ENCODE measurements at places on chromosomes 12 and 14. TPM values are rescaled to one million over a fixed set of nuclear protein-coding genes. Genes with fewer than 3 reads are reported as not detected.
A peak's percentile ranks its signal among the peaks of the same experiment; 100 is the strongest.

DNA sequence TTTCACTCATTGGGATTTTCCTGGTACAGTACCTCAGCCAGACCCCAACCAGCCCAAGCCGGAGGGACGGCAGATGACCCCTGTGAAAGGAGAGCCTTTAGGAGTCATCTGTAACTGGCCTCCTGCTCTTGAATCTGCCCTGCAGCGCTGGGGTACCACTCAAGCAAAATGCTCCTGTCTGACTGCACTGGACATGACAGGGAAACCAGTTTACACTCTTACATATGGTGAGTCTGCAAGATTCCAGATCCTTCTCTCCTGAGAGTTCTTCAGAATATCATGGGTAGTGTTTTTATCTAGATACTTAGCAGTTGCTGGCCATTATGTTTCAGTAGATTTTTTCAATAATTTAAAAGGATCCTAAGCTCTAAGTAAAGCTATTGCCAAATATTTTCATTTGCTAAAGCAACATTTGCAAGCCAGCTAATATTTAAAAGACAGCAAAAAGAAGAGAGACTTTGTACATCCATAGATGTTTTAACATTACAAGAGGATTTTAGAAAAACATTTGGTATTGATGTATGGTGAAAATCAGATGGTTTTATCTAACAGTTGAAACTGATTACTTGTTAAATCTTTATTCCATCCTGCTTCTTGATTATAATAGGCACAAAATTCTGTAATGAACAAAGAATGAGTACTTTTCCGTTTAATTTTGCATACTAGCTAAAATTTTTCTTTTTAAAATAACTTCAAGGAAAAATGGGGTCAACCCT, 85.1 kb upstream of the ATF1 start:
- no peaks in the 10 kb centered on the region for H3K4me1 ChIP-seq
- H3K27me3 ChIP-seq, result no peaks in the 10 kb centered on the region
- H3K36me3 ChIP-seq, result peaks cover 15% of the 10 kb centered on the region
- no peak overlapping the region for H3K4me3 ChIP-seq
- DNase-seq, result no peak

GRCh38 chr14:59313144-59313651, 124.7 kb downstream of the DAAM1 start:
- peaks cover 6% of the 10 kb centered on the region for H3K4me1 ChIP-seq
- H3K27ac ChIP-seq, result peak overlapping the region; percentile 36
- H3K36me3 ChIP-seq, result no peaks in the 10 kb centered on the region
- H3K27me3 ChIP-seq, result no peaks in the 10 kb centered on the region
- no peak for DNase-seq

DNA sequence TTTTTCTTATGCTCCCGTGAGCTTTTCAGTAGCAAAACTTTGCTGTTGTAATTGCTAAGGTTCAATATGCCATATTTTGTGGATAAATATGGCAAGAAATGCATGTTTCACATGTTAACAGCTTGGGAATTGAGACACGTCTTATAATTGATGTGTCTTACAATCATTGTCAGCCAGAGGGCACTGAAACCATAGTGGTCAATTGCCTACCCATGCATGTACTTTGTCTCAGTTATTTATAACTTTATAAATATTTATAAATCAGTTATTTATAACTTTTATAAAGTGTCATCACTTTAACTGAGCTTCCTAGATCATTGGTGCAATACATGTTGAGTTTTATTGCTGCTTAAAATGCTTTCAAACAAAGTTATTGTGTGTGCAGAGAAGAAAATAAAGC, 82.0 kb downstream of the CATSPERB start:
- no peaks in the 10 kb centered on the region for H3K27me3 ChIP-seq
- H3K4me3 ChIP-seq, result no peak overlapping the region
- no peaks in the 10 kb centered on the region for H3K36me3 ChIP-seq
- no peaks in the 10 kb centered on the region for H3K4me1 ChIP-seq
- DNase-seq, result no peak
- H3K27ac ChIP-seq, result no peak overlapping the region

GRCh38 chr14:70905301-70905700, 2.0 kb upstream of the PCNX1 start:
- peak overlapping the region; percentile 13 for H3K27ac ChIP-seq
- peaks cover 20% of the 10 kb centered on the region for H3K4me1 ChIP-seq
- no peak overlapping the region for H3K4me3 ChIP-seq
- DNase-seq, result no peak
- no peaks in the 10 kb centered on the region for H3K36me3 ChIP-seq
- no peaks in the 10 kb centered on the region for H3K27me3 ChIP-seq

- no peak overlapping the region for H3K27ac ChIP-seq
- no peaks in the 10 kb centered on the region for H3K27me3 ChIP-seq
- no peak overlapping the region for H3K4me3 ChIP-seq
- no peaks in the 10 kb centered on the region for H3K36me3 ChIP-seq
- DNase-seq, result no peak
Measured at GRCh38 chr12:84983289-84983688, 52.8 kb downstream of the TSPAN19 start.

- DNase-seq, result no peak
- no peaks in the 10 kb centered on the region for H3K27me3 ChIP-seq
- H3K27ac ChIP-seq, result no peak overlapping the region
- no peak overlapping the region for H3K4me3 ChIP-seq
Measured at GRCh38 chr14:64561631-64562030, 11.9 kb downstream of the PPP1R36 start.

GRCh38 chr14:89621009-89621421, 204.0 kb upstream of the FOXN3 start:
- H3K27me3 ChIP-seq, result no peaks in the 10 kb centered on the region
- H3K4me3 ChIP-seq, result no peak overlapping the region
- H3K4me1 ChIP-seq, result peaks cover 2% of the 10 kb centered on the region
- no peaks in the 10 kb centered on the region for H3K36me3 ChIP-seq
- no peak for DNase-seq

GRCh38 chr14:94049625-94050023, 23.5 kb downstream of the OTUB2 start:
- no peak overlapping the region for H3K27ac ChIP-seq
- DNase-seq, result no peak
- no peak overlapping the region for H3K4me3 ChIP-seq
- no peaks in the 10 kb centered on the region for H3K27me3 ChIP-seq

- H3K4me1 ChIP-seq, result peaks cover 86% of the 10 kb centered on the region
- H3K27ac ChIP-seq, result peak overlapping the region; percentile 18
- H3K4me3 ChIP-seq, result no peak overlapping the region
- H3K36me3 ChIP-seq, result no peaks in the 10 kb centered on the region
Measured at GRCh38 chr12:57837864-57838562, 8.5 kb downstream of the CTDSP2 start.

DNA sequence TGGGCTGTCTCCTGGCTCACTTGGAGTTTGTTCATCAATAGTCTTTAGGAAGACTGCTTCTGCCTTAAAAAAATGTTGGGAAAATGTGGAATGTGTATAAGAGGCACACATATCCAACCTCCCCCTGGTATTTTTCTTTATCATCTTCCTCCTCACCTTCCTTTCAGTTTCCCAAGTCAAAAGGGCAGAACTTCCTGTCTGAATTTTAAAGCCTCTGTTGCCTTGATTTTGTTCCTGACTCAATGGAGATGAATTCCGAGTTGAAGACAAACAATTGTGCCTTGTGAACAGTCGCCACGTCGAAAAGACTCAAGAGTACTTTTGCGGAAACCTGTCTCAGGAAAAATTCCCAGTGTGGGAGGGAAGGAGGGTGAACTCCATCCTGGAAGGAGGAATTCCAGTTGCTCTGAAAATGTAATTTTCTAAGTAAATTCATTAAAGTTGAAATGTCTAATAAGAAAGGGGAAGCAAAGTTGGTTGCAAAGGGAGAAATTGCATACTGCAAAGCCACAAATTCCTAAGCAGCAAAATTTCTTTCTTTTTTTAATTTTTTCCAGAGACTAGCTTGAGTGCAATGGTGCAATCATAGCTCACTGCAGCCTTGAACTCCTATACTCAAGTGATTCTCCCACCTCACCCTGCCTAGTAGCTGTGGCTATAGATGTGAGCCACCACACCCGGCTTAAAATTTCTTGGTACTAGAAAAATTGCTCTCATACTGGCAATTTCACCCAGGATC, 50.2 kb upstream of the ELK3 start:
- H3K36me3 ChIP-seq, result no peaks in the 10 kb centered on the region
- H3K4me1 ChIP-seq, result no peaks in the 10 kb centered on the region
- H3K4me3 ChIP-seq, result no peak overlapping the region
- no peak overlapping the region for H3K27ac ChIP-seq
- no peaks in the 10 kb centered on the region for H3K27me3 ChIP-seq

- no peaks in the 10 kb centered on the region for H3K4me1 ChIP-seq
- no peaks in the 10 kb centered on the region for H3K36me3 ChIP-seq
- no peak overlapping the region for H3K27ac ChIP-seq
Measured at GRCh38 chr12:115840159-115840558, 437.3 kb downstream of the MED13L start.

DNA sequence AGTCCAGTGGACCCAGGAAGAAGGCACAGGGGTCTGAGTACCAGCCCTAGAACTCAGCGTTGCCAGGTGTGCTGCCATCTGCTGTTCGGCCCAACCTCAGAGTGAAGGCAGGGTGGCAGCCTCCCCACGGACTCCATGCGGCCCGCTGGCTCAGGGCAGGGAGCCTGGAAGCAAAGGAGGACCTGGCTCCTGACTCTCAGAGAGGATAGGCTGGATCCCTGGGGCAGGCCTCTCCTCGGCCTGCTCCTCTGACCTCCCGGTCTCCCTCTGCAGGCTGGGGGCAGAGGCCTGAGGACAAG, 10.1 kb downstream of the MCRS1 start:
- no peak overlapping the region for H3K27ac ChIP-seq
- peaks cover 14% of the 10 kb centered on the region for H3K4me1 ChIP-seq
- H3K27me3 ChIP-seq, result no peaks in the 10 kb centered on the region
- DNase-seq, result no peak
- peaks cover 33% of the 10 kb centered on the region for H3K36me3 ChIP-seq

- H3K4me1 ChIP-seq, result no peaks in the 10 kb centered on the region
- no peak overlapping the region for H3K4me3 ChIP-seq
- DNase-seq, result no peak
- H3K27ac ChIP-seq, result no peak overlapping the region
- no peaks in the 10 kb centered on the region for H3K36me3 ChIP-seq
Measured at GRCh38 chr12:6476489-6476888, 6.0 kb upstream of the VAMP1 start.

- no peak for DNase-seq
- no peaks in the 10 kb centered on the region for H3K36me3 ChIP-seq
- H3K4me1 ChIP-seq, result no peaks in the 10 kb centered on the region
- no peaks in the 10 kb centered on the region for H3K27me3 ChIP-seq
- H3K4me3 ChIP-seq, result no peak overlapping the region
- H3K27ac ChIP-seq, result no peak overlapping the region
Measured at GRCh38 chr12:43988838-43989560, 153.1 kb downstream of the TMEM117 start.

DNA sequence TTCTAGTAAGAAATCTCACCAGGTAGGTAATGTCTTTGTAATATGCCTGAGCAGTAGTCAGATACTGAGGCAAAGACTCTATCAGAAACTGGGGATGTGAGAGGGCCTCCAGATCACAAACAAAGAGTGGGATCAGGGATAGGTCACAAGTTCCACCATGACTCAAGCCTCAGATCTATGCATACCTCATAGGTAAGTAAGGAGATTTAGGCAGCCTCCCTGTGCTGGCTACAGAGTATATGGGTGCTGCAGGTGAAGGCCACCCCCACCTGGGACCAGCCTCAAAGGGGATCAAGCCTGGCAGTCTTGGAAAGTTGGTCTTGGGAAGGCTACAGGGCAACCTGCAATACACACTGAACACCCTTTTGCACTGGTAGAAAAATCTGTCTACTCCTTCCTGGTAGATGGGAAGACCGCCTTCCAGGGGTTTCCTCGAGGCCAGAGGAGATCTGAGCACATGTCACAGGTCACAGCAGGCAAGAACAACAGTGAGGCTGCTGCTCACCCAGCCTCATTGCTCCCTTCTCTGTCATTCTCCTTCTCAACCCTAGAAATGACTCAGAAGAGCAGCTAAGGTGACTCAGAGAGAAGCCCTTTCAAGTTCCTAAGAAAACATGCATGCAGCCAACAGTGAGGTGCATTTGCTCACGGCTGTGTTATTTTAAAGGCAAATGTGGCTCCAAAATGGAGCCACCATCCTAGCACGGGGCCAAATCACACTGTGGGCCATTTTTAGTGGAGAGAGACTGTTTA, 143.4 kb upstream of the CDKN3 start:
- H3K27me3 ChIP-seq, result no peaks in the 10 kb centered on the region
- H3K4me1 ChIP-seq, result no peaks in the 10 kb centered on the region
- no peak overlapping the region for H3K4me3 ChIP-seq
- no peak for DNase-seq

- no peak for DNase-seq
- H3K36me3 ChIP-seq, result no peaks in the 10 kb centered on the region
- no peak overlapping the region for H3K4me3 ChIP-seq
- no peaks in the 10 kb centered on the region for H3K4me1 ChIP-seq
- H3K27me3 ChIP-seq, result no peaks in the 10 kb centered on the region
Measured at GRCh38 chr12:42985506-42985905, 396.0 kb upstream of the PRICKLE1 start.

DNA sequence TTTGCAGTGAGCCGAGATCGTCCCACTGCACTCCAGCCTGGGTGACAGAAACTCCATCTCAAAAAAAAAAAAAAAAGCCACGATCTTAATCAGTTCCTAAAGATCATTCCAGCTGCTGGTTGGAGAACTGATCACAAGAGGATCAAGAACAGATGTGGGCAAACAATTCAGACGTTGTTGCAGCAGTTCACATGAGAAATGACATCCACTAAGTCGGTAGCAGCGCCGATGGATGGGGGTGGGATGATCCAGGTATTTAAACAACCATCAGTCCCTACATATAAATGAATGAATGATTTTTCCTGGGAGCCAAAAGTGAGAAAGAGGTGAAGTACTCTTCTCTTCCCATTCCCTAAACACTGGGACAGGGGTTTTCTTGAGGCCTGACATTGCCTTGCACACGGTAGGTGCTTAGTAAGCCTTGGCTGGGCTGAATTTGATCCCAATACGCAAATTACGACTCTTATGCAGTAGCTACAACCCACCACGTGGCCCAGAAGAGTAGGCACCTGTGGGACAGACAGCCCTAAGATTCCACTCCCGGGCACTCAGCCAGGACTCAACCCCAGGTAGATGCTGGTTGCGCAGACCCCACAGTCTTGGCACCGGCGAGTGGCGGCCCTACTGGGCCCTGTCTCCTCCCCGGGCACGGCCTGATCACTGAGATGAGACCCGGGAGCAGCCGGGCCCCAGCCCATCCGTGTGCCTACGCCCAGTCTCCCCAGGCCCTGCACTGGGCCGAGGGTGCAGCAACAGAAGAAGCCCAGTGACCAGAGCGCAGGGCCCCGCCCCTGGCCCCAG, 565 bp downstream of the SPRYD3 start:
- no peaks in the 10 kb centered on the region for H3K27me3 ChIP-seq
- DNase-seq, result peak; percentile 47
- peaks cover 22% of the 10 kb centered on the region for H3K36me3 ChIP-seq
- H3K4me3 ChIP-seq, result peak overlapping the region; percentile 40
- peak overlapping the region; percentile 50 for H3K27ac ChIP-seq

Gene GPR84
- not detected for polyA plus RNA-seq

Gene TBX5
- polyA plus RNA-seq, result not detected

Gene CKAP4
- 29.2 TPM for polyA plus RNA-seq

Gene TWF1
- polyA plus RNA-seq, result 41.0 TPM

Gene CDK4
- 118 TPM for polyA plus RNA-seq

Gene TMEM263
- 28.7 TPM for polyA plus RNA-seq
